ENCODE measurements at places on chromosomes 2 and 18. TPM values are rescaled to one million over a fixed set of nuclear protein-coding genes. Genes with fewer than 3 reads are reported as not detected.

- no peak for DNase-seq
Observed at GRCh38 chr2:208334230-208334629, 68.2 kb downstream of the PIKFYVE start.

Gene ALPG
- not detected for polyA plus RNA-seq

- DNase-seq: no peak
Observed at GRCh38 chr2:124248386-124248785, 223.3 kb downstream of the CNTNAP5 start.

DNA sequence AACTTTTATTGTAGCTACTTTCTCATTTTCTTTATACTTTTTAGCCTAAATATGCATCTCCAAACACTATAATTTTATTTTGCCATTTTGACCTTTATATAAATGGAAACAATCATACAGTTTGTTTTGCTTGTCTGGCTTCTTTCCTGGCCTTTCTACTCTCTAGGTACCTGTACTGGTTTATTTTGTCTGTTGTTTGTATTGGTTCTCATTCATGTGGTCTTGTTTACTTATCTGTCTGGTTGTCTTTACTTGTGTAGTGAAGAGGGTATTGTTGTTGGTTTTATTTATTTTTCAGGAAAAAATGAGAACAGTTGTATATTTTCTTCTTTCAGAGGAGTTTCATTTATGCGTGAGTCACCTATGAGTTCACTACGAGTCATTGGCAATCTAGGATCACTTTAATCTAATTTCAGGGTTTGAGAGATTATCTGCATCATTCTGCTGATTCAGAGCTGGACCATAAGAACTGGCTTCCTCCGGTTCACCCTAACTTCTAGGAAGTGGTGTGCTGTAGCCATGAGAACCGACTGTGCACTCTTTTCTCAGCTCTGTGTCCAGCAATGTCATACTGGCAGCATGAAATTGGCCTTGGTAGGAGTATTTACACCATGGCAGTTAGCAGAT, 33.1 kb upstream of the HDAC4 start:
- no peak for DNase-seq

Gene SERPINB13
- polyA plus RNA-seq: not detected

DNA sequence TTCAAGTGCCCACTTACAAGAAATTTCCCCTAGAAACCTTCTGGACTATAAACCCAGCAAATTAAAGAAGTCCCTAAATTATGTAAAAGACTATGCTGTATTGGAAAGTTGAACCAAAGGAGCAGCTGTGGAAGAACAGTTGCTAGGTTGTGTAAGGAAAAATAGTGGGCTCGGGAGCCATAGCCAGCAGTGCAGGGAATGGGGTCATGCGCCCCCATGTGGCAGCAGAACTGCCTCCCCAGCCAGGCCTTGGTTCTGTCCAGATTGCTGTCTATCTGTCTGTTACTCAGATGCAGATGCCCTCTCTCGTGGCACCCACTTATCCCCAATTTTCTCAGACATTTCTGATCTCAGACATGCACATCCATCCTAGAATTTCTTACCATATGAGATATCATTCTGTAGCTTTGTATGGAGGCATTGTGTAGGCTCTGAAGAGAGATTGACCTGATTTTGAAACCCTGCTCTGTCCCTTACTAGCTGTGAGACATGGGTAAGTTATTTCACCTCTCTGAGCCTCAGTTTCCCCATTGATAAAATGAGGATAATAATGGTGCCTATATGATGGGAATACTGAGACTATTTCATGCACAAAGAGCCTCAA, 258.3 kb downstream of the SS18 start:
- DNase-seq: peak; percentile 45

- no peak for DNase-seq
Observed at GRCh38 chr18:76260941-76261472, 234.0 kb downstream of the ZNF516 start.

DNA sequence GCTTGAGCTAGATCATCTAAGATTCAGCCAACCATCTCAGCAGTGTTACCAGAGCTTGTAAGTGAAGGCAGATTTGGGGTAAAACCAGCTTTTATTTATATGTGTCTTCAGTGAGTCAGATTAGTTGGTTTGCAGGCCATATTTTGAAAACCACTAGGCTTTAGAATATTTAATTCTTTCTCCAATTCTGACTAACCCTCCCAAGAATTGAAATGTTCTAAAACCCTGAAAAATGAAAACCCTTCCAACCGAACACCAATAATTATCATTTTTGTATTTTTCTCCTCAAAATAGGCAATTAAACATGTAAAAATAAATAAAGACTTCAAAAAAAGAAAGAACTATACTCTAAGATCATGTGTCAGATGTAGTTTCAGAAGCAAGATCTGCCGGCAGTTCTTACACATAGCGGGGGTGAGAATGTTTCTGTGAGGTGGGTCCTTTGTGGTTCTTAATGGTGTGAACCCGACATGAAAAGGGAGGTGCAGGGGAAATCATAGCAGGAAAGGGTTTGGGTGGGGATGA, 14.2 kb downstream of the PLEK start:
- no peak for DNase-seq

DNA sequence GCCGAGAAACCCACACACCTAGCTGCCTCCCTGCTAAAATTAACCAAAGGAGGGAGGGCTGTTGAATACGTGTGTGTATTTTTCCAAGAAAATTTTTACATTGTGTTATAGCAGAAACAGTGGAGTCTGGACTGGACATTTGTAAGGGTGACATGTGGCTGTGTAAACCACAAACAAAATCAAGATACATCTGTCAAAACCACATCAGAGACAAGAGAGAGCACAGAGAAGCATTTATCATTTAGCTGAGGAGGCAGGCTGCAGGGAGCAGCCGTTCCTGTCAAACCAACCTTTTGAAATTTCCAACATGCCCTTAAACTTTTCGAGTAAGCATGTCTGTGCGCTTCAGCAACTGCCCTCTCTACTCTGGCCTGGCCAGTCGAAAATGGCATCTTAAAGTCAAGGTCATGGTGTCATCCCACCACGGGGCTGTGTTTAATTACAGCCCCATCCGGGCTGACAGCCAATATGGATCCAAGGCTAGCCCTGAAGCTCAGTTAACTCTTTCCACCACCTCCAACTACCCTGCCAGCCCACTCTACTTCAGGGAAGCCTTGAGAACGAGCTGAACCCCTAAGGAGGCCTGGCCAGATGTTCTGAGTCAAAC, 8.4 kb downstream of the BCL11A start:
- DNase-seq: no peak

Gene TCF23
- polyA plus RNA-seq: 0.55 TPM

- no peak for DNase-seq
Observed at GRCh38 chr2:79929624-79930023, 374.9 kb downstream of the LRRTM1 start.

- no peak for DNase-seq
Observed at GRCh38 chr18:26555804-26556553, 7.6 kb upstream of the KCTD1 start.

DNA sequence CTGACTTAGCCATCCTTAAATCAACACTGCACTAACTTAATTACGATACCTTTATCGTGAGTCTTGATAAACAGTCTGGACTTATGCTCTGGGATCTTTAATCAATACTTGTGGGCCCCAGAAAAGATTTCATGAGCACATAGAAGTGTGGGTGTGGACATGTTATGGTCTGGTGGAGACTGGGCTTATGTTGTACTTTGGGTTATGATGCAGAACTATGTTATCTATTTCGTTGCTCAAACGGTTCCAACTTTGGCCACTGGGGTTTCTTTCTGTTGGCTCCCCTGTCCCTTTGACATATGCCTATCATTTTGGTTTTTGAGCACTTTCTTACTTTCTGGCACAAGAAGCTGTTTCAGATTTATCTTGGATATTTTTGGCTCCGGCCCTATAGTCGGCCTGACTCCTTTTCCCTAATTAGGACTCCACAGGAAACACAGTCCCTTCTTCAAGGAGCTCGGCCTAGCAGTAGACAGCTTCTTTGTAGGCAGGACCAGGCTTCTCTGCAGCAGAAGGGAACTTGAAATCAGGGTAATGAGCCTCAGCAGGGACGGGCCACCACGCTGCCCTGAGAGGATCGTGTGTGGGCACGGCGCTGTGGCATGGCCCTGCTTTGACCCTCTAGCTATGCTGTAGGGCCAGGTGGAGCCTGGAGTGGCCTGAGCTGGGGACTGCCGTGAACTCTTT, 54.6 kb upstream of the TXNDC2 start:
- no peak for DNase-seq

Gene OXER1
- polyA plus RNA-seq: 12.8 TPM

Gene SP140
- 1.5 TPM for polyA plus RNA-seq

Gene NCKAP1
- 117 TPM for polyA plus RNA-seq

Gene PDCL3
- 30.1 TPM for polyA plus RNA-seq

DNA sequence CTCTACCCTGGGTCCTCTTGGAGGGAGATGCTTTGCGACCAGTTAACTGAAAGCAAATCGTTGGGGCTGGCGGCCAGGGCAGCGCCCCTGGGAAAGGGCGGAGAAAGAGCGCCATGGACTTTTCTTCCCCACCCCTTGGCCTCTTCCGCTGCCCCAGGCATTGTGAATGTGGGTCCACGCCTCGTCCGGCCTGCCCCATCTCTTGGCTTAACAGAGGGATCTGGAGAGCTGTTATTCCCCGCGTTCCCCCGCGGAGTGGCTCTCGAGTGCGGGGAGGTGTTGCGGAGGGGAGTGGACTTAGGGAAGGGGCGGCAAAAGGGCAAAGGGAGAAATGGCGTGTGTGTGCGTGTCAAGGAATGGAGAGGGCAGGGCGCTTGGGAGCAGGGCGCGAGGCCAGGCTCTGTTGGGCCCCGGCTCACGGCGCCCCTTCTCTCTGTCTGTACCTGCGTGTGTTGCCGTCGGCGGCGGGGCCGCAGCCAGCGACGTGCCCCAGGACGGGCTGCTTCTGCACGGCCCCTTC, 6.6 kb downstream of the EMX1 start:
- no peak for DNase-seq

Data from renal pelvis (tissue), 12 donors.